ENCODE measurements at places on chromosomes 5 and 9.

DNA sequence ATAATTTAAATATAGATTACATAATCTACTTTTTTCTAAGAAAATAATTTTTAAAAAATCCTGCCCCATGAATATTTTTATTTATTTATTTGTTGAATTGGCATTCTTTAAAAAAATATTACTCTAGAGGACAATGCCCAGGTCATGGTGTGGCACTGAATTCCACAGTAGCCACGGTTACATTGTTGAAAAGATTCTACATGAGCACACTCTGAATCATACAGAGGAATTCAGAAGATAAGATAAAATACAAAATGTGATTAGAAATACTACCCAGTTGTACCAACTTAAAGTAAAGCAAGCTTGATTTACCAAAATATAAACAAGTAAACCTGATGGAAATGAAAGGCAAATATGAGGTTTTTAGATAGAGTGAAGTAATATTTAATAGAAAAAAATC lies 183.7 kb downstream of the HCN1 start:
- no peak for DNase-seq

DNA sequence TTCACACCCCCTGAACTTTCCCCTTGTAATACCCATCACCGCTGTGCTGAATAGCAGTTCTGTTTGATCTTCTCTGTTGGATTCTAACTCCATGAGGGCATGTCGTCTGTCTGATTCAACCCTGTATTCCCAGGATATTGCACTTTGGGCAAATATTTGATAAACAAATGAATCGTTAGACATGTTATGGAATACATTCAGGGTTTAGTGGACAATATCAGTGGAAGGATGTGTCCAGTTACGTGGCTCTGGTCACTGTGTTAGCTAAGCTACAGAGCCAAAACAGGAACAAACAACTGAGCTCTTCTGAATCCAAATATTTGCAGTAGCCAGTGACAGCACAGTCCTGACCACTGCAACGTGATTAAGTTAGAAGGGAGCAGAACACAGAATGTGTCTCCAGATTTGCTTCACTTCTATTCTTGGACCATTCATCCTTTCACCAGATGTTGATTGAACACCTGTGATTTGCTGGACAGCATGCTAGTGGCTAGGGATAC lies 13.2 kb downstream of the ANGPTL2 start:
- no peak for DNase-seq

DNA sequence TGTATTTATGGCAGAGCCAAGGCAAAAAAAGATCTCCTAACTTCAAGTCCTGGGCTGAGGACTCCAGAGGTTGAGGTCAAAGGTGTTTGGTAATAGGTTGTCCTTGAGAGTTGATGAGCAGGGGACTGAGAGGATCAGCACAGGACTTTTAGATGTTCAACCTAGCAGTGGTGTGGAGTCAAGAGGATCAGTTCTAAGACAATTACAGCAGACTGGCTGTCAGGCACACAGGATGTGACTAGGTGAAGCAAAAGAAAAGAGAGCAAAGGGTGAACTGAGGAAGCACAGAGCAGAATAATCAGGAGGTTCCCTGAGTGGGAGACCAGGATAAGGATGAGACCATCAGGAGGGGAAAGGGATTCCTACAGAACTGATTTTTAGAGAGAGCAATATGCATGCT lies 10.9 kb downstream of the GZMA start:
- DNase-seq, result no peak

DNA sequence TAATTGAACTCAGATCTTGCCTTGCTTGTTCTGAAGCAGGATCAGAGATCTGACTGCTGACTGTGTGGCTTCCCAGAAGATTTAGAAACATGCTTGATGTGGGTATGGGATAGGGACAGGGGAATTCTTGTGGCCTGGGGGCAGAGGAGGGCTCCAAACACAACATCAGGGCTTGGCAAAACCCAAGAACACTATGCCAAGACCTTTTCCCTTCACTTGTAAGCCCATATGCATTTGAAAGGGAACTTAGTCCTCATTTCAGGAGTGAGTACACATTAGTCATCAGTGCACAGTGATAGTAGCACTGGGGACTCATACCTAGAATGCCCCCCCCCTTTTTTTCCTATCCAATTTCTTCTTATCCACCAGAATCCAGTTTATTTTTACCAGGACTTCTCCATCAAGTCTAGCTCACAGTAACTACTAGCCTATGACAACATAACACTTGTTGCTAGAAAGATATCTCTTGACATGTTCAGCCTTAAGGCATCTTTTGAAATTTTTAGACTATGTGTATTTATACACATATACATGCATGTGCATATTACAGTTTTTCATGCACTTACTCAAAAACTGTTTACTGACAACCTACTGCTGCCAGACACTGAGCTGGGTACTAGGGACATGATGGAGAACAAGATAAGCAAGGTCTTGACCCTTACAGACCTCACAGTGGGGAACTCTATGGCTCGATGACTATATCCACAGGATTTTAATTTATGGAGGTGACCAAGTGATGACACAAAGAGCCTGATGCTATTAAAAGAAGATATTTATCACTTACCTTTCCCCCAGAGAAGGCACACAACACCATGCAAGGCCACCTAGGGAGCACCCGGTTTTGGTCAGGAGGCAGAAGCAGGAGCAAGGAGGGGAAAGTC lies 158.3 kb upstream of the MAP3K1 start:
- no peak for DNase-seq

GRCh38 chr5:143376911-143377813 lies 26.3 kb downstream of the NR3C1 start:
- DNase-seq, result no peak

GRCh38 chr9:116928289-116928688 lies 241.2 kb downstream of the TRIM32 start:
- DNase-seq, result no peak

- DNase-seq, result no peak
Observed at GRCh38 chr9:26945591-26945990, 1.5 kb downstream of the PLAA start.

- DNase-seq, result no peak
Observed at GRCh38 chr9:96141128-96141474, 160.9 kb downstream of the HSD17B3 start.

GRCh38 chr9:15101095-15101494 lies 190.9 kb upstream of the FREM1 start:
- no peak for DNase-seq

DNA sequence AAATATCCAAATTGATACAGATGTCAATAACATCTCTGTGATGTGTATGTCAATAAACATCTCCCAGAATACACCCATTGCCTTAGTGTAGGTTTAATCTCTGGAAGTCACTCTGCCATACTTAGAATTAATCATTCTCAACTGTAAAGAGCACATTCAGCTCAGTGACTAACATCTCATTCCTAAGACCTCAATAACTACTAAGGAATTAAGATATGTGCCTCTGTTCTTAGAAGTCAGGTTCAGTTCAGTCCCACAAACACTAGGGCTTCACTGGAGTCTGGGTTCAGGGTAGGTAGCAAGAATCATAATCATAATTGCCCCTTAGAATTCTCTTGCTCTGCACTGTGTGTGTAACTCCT lies 31.7 kb downstream of the UGCG start:
- no peak for DNase-seq

GRCh38 chr5:10653043-10653442 lies 89.2 kb downstream of the ANKRD33B start:
- DNase-seq, result no peak

GRCh38 chr9:89247431-89248353 lies 63.3 kb upstream of the CKS2 start:
- no peak for DNase-seq

- DNase-seq, result no peak
Observed at GRCh38 chr5:78533356-78533755, 115.2 kb downstream of the LHFPL2 start.
